ENCODE measurements at places on chromosomes 1 and 21.

GRCh38 chr1:200890818-200891773 is 3.6 kb upstream of the INAVA start:
- DNase-seq = no peak

- DNase-seq = no peak
These were observed 14.4 kb upstream of the PPP1R15B start for GRCh38 chr1:204426035-204426436.

GRCh38 chr21:26107429-26107828 is 63.1 kb downstream of the APP start:
- DNase-seq = no peak

DNA sequence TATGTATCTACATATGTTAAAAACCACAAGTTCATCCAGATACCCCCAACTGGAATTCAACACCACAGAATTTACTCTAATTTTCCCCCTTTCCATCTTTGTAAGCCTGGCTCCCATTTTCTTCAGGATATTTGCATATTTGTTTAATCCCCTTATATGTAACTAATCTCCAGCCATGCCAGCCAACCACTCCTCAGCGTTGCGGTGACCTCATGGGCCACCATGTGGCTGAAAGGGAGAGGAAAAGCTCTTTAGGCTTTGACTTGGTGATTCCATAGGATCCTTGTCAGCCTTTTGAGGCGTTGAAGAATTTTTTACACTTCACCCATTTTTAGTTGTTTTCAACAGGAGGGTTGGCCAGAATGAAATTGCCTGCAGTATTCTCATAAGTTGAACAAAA is 10.0 kb downstream of the CLDN19 start:
- no peak for DNase-seq

GRCh38 chr1:6869545-6869944 is 84.3 kb downstream of the CAMTA1 start:
- no peak for DNase-seq

- no peak for DNase-seq
These were observed 6.4 kb downstream of the TMPRSS3 start for GRCh38 chr21:42389449-42389835.

DNA sequence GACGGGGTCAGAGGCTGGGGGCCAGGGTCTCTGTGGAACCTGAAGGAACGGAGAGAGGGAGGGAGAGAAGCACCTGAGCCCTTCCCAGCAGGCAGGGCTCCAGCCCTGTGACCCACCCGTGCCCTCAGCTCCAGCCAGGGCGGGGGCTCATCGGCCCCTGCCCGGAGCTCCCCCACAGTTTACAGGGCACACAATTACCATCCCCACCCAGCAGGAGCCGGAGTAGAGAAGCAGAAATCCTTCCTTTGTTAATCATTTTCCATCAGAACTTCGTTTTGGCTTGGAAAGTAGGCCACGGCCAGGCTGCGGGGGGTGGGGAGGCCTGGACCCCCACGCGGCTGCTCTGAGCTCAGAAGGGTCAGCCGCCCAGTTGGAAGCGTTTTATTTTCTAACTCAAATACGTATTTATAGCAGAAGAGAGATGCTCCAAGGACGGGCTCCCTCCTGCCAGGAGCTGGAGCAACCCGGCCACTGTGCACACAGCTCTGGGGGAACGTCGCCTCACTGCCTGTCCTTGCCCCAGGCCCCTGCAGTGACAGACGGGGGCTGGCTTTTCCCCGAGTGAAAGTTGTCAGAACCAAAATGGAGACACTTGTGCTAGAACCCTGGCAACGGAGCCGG is 42.7 kb upstream of the ADARB1 start:
- no peak for DNase-seq

DNA sequence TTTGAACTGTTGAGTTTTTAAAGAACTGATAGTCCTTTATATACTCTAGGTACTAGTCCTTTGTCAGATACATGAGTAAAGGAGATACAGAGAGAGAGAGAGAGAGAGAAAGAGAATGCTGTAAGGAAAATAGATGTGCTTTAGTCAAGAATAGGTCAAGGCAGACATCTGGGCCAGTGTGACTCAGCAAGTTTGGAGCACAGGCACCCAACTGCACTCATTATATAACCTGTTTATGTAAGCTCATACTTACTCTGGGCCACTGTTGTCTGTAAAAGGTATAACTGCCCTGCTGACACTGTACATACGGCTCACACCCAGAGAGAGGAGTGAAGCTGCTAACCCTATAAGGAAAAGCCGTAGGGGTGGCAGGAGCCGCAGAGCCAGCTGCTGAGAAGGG is 32.2 kb upstream of the AKT3 start:
- DNase-seq = no peak

GRCh38 chr1:98129491-98129890 is 208.7 kb upstream of the DPYD start:
- DNase-seq = no peak

- DNase-seq = no peak
These were observed 46.4 kb upstream of the ADGRL4 start for GRCh38 chr1:79052829-79053449.

DNA sequence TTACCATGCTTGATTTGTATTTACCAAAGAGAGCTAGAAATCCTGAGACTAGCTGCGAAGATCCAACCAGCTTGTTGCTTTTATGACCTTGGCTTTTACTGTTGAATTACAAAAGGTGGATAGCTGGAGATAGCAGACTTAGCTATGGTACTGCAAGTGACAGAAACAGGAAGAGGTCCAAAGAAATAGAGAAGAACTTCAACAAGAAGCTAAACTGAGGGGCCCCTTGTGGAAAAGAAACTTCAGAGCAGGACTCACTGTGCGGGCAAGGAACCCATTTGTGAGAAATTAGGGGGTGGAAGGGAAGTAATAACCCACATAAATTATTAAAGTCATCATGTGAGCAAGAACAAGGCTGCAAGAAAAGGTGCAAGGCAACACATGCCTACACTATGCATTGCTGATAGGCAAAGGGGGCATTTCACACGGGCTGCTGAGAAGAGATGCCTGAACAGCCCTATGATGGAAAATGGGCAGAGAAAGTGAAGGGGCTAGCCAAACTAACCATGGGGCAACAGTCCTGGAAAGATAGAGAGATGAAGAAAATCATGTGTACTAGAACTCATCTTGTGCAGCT is 116.6 kb upstream of the PRDX6 start:
- no peak for DNase-seq

DNA sequence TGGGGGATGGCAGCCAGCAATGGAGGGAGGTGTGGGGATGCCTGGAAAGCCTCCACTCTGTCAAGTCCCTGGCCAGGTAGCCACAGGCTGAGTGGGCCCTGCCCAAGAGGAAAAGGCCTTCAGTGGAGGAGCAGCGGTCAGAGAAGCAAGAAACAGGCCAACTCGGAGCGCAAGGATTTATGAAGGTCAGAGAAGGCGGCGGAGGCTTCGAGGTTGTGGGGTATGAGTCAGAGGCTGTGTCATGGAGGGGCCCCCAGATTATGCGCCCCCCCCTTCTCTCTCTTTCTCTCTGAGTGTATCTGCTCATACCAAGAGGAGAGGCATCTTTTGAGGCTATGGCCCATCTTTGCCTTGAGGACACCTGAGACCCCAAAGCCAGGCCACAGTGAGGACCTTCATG is 99.5 kb downstream of the CASZ1 start:
- DNase-seq = peak; percentile 22

DNA sequence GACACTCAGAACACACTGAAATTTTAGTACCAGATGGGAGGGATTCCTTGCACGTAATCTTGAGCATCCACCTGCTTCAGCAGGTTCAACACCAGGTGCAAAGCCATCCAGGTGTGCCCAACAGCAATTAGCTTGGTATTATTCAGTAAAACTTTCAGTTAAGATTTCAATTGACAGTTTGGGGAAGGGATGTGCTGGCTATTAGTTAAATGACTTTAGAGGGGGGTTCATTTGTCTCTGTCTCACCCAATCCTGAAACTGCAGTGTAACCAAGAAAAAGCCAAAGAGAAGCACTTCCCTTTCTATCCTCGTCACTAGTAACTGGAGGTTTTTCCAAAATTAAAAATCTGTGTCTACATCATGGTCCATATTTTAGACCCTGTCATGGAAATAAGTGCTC is 90.9 kb downstream of the PIK3R3 start:
- no peak for DNase-seq

- no peak for DNase-seq
These were observed 72.4 kb downstream of the POU2F1 start for GRCh38 chr1:167293057-167293456.

DNA sequence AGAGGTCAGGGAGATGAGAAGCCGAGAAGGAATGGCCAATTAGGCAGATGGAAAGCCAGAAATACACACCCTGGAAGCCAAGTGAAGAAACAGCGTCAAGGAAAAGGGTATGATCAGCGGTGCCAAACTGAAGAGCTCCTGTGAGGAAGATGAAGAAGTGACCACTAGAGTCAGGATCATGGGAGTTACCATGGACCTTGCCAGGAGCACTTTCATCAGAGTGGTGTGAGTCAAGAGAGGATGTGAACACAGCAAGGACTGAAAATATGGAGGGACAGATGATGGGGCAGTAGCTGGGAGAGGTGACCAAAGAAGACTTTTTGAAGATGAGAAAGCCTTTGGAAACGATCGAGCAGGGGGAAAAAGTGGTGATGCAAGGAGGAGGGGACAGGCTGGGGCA is 50.4 kb downstream of the CD34 start:
- DNase-seq = no peak

- DNase-seq = no peak
These were observed 136.5 kb upstream of the HNRNPU start for GRCh38 chr1:245000872-245001188.

GRCh38 chr1:85570446-85571180 is 9.9 kb upstream of the CCN1 start:
- no peak for DNase-seq

GRCh38 chr21:31931644-31932469 is 59.0 kb downstream of the HUNK start:
- DNase-seq = no peak

- DNase-seq = no peak
These were observed 84.8 kb downstream of the WDR4 start for GRCh38 chr21:42794551-42794950.

GRCh38 chr1:903721-904271 is 19.9 kb upstream of the SAMD11 start:
- no peak for DNase-seq

DNA sequence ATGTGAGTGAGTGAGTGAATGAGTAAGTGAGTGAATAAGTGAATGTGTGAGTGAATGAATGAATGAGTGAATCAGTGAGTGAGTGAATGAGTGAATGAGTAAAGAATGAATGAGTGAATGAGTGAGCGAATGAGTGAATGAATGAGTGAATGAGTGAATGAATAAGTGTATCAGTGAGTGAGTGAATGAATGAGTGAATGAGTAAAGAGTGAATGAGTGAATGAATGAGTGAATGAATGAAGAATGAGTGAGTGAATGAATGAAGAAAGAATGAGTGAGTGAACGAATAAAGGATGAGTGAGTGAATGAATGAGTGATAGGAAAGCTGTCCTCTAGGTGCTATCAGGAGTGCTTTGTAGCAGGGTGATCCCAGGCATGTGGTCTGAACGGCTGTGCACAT is 35.7 kb downstream of the CFAP74 start:
- DNase-seq = no peak

DNA sequence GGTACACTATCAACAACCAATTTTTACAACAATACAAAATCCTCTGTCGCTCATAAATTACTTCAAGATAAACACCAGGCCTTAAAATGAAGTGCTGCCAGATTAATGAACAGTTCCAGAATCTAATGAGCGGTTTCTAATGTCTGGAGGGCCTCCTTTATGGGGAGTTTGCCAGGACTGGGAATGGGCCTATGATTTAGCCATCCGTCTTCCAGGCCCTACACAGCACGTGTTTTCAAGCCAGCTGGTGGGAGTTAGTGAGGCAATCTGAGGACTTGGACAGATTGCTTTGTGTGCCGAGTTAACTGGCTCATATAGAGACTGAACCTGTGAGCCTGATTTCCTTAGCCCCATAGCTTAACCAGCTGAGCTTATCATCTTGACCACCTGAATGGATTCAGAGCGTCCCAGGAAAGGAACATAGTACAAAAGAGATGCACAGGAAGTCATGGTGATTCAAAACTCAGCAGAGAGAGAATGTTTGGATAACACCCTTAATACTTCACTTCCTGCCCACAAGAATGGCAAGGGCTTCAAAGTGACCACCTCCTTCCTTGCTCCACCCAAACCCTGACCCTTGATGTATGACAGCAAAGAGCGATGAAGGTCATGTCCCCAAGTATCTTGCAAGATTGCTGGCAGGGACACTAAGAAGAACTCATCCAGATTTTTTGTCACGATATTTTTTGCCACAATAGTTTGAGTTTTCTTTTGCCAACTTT is 143.5 kb downstream of the SLC30A10 start:
- no peak for DNase-seq

DNA sequence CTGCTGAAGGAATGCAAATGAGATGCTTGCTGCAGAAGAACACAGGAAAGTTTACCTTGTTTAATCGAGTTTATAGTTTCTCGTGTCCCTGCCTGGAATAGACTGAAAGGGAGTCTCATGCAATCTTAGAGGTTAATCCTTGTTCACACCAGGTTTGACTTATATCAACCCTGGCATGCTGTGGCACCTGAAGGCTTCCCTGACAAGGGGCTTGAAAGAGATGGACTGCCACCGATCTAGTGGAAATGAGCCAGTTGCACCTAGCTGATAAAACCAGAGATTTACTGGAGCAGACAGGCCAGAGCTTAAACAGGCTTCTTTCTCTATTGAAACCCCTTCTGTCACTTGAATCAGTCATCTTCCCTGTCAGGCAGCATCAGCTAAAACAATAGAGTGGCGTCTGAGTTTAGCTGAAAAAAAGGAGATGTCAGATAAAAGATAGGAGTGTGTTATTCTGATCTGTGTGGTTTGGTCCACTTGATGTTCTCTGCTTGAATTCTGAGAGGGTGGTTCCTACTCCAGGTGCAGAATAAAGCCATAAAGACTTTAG is 349.7 kb downstream of the RWDD3 start:
- DNase-seq = no peak

DNA sequence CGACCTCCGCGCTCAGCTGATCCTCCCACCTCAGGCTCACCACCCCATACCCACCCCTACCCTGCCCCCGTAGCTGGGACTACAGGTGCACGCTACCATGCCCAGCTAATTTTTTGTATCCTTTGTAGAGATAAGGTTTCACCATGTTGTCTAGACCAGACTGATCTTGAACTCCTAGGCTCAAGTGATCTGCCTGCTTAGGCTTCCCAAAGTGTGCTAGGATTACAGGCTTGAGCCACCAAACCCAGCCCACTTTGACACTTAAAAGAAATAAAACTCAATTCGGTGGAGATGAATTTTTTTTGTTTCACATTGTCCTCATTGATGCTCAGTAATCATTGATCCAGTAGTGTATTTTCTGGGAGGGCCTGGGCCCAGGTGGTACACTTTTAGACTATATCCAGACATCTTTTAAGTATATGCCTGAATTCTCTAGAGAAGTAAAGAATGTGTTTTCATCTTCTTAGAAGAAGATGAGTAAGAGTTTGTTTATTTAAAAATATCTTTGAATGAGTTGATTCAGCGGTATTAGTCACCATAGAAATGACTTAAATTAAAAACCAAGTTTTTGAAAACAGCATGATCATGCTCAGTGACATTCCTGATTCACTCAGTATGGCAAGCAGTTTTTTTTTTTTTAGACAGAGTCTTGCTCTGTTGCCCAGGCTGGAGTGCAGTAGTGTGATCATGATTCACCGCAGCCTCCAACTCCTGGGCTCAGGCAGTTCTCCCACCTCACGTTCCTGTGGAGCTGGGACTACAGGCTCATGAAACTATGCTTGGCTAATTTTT is 57.8 kb downstream of the EPB41 start:
- DNase-seq = no peak

GRCh38 chr1:156177919-156178654 is 15.8 kb upstream of the SLC25A44 start:
- DNase-seq = no peak

- no peak for DNase-seq
These were observed 51.5 kb downstream of the CNST start for GRCh38 chr1:246617768-246618167.
